Endodermal cell (in vitro differentiated cells): ENCODE measurements at places on chromosomes 6 and 20. TPM values are rescaled to one million over a fixed set of nuclear protein-coding genes. Genes with fewer than 3 reads are reported as not detected.

Gene FLRT3
- total RNA-seq, result 39.9 to 93.4 TPM (median 81.7 TPM) in 3 replicates

Gene CCN6
- not detected in 3 replicates for total RNA-seq

Gene BTNL2
- not detected in 3 replicates for total RNA-seq

Gene NKX2-4
- total RNA-seq, result not detected in 3 replicates

Gene PKIB
- 56.1 and 56.6 TPM in 2 replicates for total RNA-seq

Gene HSPA1L
- total RNA-seq, result 1.4 and 1.5 TPM in 2 replicates
